Effector CD8-positive, alpha-beta T cell (primary cell): ENCODE measurements at places on chromosomes 16 and 17.

DNA sequence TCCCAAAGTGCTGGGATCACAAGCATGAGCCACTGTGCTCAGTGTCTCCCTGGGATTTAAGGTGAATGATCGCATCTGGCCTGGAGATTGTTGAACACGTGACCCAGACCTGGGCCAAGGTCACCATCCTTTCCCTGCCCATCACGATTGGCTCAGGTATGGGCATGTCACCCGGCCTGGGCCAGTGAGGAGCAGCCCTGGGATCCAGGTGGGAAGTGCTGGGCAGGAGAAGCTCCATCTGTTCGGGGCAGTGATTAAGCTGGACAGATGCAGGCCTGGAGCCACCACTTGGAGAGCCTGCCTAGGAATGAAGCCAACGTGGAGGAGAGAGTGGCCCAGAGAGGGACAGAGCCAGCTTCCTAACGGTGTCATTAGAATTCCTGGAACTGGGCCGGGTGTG, 6.8 kb downstream of the LAT start:
- no peak for DNase-seq

DNA sequence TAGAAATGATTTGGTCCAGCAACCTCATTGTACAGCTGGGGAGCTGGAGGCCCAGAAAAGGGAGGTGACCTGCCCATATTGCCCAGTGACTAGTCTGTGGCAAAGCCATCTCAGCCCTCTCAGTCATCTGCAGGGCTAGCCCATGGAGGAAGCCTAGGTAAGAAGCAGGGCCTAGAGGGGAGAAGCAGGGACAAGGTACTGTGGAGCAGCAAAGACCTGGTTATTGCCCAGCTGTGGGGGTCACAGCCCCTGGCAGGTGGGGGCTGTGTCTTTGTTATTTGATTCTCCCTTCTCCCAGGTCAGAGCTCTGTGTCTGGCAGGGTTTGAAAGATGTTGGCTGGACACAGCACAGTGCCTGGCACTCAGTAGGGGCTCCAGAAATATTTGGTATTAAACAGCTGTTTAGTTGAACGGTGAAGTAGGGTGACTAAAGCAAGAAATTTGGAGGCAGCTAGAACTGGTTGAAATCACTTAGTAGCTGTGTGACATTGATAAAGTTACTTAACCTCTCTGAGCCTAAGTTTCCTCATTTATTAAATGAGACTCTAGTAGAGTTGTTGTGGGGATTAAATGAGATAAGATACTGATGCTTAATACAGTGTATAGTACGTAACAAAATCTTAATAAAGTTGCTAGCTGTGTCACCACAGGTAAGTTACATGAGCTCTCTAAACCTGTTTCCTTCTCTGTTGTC, 17.3 kb downstream of the CCR7 start:
- no peak for DNase-seq

DNA sequence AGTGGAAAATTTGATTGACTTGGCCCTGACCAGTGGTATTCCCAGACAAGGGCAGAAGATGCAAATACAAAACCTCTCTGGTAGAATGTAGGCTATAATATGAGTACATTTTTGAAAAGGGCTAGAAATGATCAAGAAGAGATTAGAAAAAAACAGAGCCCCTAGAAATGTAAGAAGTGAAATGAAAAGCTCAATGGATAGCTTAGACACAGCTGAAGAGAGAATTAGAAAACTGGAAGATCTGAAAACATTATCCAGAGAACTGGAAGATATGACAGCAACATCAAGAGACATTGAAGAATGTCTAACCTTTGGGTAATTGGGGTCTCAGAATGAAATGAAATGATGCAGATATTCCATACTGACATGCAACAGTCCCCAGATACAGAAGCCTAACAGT, 105.2 kb upstream of the ZNF750 start:
- no peak for DNase-seq

GRCh38 chr16:53449816-53450517, 15.7 kb downstream of the RBL2 start:
- no peak for DNase-seq

- DNase-seq = no peak
These were observed 304.6 kb upstream of the FOXF1 start for GRCh38 chr16:86205521-86206245.

DNA sequence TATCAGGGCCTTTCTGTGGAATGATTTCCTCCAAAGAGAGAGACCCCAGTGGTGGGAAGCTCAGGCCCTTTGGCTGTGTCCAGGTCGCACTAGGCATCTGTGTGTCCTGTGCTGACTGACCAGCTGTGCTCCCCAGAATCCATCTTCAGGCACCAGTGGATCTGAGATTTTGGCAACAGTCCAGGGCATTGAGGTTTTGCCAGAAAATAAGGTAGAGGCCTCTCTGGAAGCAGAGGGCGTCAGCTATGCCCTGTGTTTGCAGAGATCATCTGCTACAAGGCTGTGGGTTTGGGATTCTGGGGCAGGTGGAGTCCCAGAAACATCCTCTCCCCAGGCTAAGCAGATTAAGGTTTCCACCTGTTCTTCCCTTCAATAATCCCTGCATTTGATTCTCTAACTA, 57.5 kb upstream of the TOB1 start:
- DNase-seq = no peak

GRCh38 chr16:24537474-24538337, 1.7 kb upstream of the RBBP6 start:
- DNase-seq = no peak

DNA sequence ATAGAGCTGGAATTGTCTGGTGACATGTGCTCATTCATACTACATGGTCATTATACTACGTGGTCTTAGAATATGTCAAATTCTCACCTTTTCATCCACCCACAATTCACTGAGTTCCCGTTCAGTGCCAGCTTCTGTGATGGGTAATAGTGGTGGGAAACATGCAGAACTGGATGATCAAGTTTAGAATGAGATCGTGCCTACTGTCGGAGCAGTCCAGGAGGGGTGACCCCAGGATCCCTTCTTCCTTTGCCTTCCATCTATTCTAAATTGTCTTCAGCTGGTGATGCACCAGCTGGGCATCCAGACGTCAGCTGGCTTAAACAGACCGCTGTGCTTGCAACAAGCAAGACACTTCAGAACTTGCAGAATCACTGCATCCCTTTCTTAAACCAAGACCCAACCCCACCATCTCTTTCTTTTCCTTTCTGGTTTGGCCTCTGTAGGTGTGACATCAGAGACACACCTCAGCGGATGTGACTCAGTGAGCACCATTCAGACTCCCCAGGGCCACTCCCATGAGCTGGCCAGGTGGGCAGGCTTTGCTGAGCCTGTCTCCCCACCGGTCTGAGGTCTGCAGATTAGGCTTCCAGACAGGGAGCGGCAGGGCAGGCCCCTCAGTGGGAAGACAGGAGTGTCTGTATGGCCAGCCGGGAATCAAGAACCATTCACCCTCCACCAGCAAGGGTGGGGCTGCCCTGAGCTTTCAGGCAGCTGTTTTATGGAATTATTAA, 18.1 kb downstream of the C17orf100 start:
- no peak for DNase-seq

- DNase-seq = no peak
These were observed 47.7 kb downstream of the TK2 start for GRCh38 chr16:66502020-66502913.
